SHP77 (cell line): ENCODE measurements at places on chromosomes 4 and X.

DNA sequence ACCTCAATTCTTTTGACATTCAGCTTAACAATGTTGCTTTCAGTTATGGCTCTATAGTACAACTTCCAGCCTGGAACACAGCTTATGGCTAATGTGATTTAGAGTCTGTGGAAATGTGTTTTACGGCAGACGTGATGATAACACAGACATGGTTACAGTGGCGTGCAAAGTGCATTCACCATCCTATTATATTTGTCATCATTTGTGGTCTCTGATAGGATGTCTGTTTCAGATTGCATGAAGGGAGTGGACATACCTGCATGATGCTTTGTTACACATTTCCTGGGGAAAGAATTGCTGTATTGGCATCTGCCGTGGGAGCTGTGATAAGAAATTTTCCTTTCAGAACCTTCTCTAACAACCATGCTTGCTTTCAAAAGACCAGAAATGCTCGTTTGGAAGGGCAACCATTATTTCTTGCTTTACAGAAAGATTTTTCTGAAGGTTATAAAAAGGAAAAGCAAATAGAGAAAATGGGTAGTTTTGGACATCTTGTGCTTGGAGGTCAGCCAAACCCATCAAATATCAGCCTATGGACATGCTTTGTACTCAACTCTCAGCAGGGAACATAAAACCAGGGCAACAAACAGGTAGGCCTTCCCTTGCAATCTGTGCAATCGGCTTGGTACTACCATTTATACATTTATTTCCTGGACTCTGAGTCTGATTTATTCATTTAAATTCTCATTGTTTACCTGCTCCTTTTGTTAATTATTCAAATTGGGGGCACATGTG lies 273.9 kb downstream of the TLL1 start:
- no peak for DNase-seq

GRCh38 chrX:16144420-16144819 lies 21.1 kb downstream of the GRPR start:
- DNase-seq = no peak

DNA sequence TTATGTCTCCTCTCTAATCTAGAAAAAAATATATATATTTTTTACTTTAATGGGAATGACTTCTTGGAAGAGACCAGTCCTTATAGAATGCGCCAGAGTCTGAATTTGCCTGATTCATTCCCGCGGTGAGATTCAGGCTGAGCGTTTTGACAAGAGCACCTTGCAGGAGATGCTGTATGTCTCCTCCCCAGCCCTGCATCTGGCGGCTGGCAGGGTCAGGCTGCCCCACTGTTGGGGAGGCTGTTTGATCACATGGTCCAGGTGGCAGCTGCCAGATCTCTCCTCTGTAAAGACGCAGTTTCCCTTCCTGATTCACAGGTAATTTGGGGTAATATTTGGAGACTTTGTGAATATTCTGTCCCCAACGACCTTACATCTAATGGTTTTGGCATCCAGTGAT lies 9.7 kb downstream of the PDZD4 start:
- DNase-seq = peak; percentile 6

DNA sequence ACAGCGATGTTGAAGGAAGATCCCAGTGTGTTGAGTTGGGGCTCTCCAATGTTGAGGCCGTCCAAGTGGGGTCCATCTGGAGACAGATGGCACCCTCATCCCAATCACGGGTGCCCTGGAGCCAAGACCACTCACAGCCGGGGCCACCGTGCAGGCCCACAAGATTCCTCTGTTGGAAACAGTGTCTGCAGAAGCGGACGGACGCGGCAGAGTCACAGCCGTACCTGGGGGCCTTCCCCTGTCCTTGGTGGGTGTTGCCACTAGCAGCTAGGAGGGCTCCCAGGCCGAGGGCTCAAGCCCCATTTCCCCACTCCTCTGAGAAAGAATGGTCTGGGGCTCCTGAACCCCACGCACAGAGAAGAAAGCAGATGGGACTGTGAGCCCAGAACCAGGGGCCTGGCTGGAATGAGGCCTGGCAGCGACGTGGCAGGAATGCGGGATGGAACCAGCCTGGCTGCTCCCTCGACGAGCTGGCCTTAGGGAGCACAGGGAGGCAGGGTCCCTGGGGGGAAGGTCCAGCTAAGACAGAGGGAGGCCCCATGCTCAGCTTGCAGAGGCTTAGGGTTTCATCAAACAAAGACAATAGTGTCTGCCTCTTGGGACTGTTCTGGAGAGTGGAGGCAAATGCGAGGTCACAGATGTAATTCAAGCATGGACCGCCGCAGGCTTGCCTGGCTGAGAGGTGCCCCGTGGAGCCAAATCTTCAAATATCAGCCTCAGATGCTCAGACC lies 228.9 kb downstream of the AFAP1 start:
- DNase-seq = no peak

GRCh38 chrX:86887341-86887740 lies 630.3 kb upstream of the KLHL4 start:
- no peak for DNase-seq

GRCh38 chr4:62531264-62531663 lies 1331.1 kb downstream of the ADGRL3 start:
- no peak for DNase-seq

- no peak for DNase-seq
These were observed 45.8 kb upstream of the IL21 start for GRCh38 chr4:122666527-122667245.

DNA sequence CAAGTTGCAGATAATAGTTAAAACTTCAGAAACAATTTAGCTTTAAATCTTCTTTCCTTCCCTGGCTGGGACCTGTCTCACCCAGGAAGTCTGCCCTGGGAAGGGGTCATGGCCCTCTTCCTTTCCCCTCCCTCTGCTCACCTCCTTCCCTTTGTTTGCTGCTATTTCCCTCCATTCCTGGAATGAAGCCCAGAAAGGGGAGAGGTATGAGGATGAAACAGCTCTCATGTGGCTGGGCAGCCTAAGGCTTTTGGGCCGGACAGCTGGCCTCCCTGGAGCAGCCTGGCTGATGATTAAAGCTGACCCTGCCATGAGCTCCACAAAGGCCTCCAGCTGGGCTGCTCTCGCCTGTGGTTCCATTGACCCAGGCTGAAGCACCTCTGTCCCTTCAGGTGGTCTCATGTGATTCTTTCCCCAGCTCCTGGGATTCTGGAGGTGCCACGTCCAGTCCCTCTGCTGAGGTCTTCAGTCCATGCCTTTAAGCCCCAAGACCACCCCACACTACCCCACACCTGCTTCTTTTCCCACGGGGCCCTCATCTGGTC lies 202.1 kb downstream of the PTTG2 start:
- no peak for DNase-seq

DNA sequence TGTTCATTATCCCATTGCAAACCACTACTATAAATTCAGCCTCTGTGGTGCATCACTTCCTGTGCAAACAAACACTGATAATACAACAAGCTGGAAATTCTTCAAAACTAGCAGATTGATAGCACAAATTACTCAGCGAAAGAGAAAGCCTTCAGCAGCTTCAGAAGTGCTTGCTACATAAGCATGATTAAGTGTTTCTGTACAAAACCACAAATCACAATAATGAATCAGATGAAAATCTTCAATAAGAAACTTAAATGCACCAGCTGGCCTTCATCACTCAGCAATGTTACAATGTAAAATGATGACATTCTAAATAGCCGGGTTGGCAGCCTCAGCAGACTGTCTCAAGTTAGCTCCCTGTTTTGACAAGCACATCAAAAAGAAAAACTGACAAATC lies 262.2 kb downstream of the SPOCK3 start:
- DNase-seq = no peak

GRCh38 chrX:103932133-103932532 lies 30.3 kb upstream of the TMSB15B start:
- DNase-seq = no peak
